ENCODE measurements at places on chromosomes 5 and 9.

GRCh38 chr5:65391591-65391990 is 90.1 kb downstream of the ADAMTS6 start:
- DNase-seq, result no peak

GRCh38 chr5:66742083-66742895 is 146.1 kb downstream of the MAST4 start:
- no peak for DNase-seq

GRCh38 chr9:133737774-133738639 is at the start of gene SARDH:
Gene SARDH, minus strand, starts transcription at chr9:133738352. Its CDS starts 4,179 bp downstream, at chr9:133734173.
- DNase-seq, result peak; percentile 28

DNA sequence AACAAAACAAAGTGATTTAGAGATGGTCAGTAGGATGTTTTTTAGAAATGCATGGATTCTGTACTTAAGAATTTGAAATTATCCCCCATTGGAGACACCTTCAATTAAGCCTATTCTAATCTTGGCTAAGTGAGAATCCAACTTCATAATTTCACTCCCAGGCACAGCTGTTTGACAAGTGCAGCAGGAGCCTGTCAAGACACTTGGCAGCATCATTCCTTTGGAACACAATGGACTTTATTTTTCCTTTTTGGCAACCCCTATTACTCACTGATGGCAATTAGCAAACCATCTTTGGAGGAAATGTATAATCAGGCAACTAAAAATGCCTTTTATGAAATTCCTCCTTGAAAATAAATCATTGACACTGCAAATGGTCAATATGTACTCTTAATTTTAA is 194.7 kb downstream of the GLIS3 start:
- DNase-seq, result no peak

DNA sequence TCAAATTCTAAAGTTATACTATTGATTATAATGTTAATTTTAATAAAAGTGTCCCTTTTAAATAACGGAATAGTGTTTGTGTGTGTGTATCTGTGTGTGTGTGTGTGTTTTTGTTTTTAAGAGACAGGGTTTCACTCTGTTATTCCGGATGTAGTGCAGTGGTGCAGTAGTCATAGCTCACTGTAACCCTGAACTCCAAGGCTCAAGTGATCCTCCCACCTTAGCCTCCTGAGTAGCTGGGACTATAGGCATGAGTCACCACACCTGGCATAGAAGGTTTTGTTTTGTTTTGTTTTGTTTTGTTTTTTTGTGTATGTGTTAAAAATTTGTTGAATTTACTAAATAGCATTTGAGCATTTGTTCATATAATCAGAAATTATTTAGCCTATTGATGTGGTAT is 64.6 kb downstream of the YTHDC2 start:
- no peak for DNase-seq

GRCh38 chr5:68182094-68182493 is 33.5 kb upstream of the PIK3R1 start:
- no peak for DNase-seq

- DNase-seq, result no peak
These were observed 1.1 kb upstream of the ARHGEF39 start for GRCh38 chr9:35666045-35666444.

DNA sequence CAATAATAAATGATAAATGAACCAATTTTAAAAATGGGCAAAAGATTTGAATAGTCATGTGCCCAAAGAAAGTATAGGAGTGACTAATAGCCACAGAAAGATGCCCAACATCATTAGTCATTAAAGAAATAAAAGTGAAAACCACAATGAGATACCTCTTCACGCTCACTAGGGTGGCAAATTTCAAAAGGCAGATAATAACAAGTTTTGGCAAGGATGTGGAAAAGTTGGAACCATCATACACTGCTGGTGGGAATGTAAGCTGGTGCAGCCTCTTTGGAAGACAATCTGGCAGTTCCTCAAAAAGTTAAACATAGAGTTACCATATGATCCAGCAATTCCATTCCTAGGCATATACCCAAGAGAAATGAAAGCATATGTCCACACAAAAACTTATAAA is 1819.8 kb downstream of the MAT2B start:
- no peak for DNase-seq

DNA sequence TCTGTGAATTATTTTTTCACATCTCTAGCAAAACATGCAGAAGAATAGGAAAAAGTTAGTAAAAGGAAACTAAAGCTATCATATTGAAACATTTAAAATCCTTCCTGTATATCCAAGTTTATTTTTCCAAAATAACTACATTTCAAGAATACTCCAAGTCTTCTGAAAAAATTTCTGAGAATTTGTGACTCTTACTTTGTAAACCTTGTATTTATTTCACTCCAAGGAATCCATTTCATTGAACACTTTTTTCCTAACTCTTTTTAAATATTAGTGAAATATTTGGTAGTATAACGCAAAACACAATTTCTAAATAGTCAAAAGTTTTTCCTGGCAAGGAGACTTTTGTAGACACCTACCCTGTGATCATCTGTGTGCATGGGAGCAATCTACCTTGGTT is 19.3 kb downstream of the ECM2 start:
- DNase-seq, result no peak

DNA sequence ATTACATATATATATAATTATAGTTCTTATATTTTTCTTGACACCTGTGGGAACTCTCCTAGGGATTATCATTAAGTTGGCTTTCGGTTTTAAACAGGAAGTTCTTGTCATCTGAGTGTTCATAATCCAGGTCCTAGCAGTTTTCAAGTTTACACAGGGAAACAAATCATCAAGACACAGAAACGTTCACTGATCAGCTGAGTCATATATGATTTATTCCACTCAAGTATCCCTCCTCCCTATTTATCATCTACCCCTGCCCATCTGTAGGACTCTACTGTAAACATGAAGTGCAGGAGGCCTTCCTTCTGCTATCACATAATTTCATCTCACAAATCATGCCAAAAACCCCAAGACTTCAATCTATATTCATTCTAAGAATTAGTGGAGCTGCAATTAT is 6.3 kb downstream of the SLC25A51 start:
- no peak for DNase-seq

DNA sequence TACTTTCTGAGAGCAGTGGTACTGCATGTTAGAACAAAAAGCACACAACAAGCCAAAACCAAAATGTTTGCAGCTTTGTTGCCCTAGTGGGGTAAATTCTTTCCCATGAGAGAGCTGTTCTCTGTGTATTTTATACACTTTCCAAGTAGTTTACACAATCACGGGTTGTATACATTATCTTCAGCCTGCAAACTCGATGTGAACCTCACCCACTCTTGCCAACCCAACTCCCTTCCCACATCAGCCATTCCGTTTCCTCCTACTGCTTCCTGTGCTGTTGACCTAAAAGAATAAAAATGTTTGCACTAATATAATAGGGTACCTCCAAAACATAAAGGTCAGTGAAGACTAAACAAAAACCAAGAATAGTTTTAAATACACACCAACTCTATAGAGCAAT is 47.0 kb downstream of the IQGAP2 start:
- DNase-seq, result no peak

- no peak for DNase-seq
These were observed 865.0 kb downstream of the PTPRD start for GRCh38 chr9:9747787-9748186.

GRCh38 chr9:103997856-103998370 is 96.2 kb upstream of the SMC2 start:
- DNase-seq, result no peak

- no peak for DNase-seq
These were observed 13.6 kb downstream of the MCCC2 start for GRCh38 chr5:71600783-71601182.

- no peak for DNase-seq
These were observed 46.5 kb upstream of the TNFAIP8 start for GRCh38 chr5:119309326-119309725.

DNA sequence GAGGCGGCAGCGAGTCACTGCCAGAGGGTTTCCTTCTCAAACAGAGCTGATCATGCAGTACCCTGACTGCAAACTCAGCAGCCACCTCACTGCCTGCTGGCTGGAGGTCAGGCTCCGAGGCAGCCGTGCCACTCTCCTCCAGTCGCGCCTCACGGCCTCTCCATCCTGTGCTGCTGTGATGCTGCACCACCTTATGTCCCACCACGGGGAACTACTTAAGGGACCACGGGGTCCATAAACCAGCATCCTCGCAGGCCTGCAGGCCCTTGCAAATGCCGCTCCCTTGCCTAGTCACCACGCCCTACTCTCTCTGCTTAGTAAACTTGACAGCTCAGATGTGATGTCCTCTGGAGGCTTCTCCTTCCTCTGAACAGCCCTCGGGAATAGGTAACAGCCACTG is 99.2 kb downstream of the CRB2 start:
- no peak for DNase-seq

DNA sequence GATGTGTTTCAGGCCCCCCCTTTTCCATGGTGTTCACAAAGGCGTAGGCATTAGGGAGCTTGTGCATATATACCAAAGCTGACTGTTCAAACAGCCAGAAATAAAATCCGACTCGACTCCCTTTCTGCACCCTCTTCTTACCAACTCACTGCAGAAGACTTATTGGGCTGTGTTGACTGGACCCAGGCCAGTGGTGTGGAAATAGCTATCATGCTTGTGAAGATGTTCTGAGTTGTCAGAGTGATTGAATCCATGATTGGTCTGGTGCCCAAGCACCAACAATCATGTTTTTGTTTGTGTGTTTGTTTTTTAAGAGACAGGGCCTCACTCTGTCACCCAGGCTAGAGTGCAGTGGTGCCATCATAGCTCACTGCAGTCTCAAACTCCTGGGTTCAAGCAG is 21.6 kb downstream of the TJP2 start:
- no peak for DNase-seq

- DNase-seq, result no peak
These were observed 6.1 kb downstream of the GAS1 start for GRCh38 chr9:86941197-86941596.

DNA sequence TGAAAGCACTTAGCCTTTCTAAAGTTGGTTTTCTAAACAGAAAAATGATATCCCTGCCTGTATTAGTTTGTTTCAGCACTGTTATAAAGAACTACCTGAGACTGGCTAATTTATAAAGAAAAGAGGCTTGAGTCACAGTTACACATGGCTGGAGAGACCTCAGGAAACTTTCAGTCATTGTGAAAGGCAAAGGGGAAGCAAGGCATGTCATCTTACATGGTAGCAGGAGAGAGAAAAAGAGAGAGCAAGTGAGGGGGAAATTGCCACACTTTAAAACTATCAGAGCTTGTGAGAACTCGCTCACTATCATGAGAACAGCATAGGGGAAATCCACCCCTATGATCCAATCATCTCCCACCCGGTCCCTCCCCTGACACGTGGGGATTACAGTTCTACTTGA is 64.9 kb downstream of the FAM170A start:
- DNase-seq, result no peak

GRCh38 chr5:178231539-178232123 is 971 bp downstream of the PHYKPL start:
- no peak for DNase-seq

- no peak for DNase-seq
These were observed 31.7 kb downstream of the CRB2 start for GRCh38 chr9:123387686-123388085.
